MV-4-11 (cell line): ENCODE measurements at places on chromosomes 4 and X.

- no peak for DNase-seq
These were observed 1047.7 kb downstream of the C4orf33 start for GRCh38 chr4:130143656-130144055.

GRCh38 chr4:25172961-25173915, 13.0 kb upstream of the SEPSECS start:
- peak; percentile 98 for DNase-seq

GRCh38 chr4:125140966-125141495, 173.7 kb upstream of the FAT4 start:
- DNase-seq = no peak

DNA sequence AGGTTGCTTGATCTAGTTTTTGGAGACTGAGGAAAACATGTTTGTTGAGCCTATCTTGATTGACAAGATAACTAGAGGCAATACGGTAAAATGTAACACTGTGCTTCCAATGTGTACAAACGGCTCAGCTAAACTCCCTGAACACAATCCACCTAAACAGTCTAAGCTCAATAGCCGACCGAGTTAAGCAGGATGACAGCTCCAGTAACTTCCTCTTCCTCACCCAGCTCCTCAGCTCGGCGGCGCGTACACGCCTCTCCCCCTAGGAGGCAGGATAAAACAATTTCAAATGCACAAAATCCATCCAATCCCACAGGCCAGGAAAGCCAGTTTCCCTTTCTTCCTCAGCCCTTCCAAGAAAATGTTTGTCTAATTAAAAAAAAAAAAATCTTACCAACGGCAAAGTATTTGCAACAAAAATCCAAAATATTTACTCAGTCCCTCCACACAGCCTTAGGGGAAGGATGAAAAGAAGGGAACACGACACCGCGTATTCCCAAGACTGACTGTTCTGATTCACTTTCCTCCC, 1.0 kb downstream of the CNOT6L start:
- DNase-seq = peak; percentile 87

DNA sequence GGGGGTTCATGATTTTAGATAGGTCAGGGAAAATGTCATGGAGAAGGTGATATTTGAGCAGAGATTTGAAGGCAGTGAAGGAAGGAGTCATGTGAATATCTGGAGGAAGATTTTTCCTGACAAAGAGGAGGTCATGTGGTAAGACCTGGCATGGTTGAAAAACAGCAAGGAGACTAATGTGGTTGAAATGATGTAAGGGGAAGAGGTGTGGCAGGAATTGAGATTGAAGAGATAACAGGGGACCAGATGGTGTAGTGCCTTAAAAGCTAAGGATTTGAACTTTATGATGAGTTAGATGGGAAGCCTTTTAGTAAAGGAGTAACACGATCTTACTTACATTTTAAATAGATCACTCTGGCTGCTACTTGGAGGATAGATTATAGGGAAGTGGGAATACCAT, 210.9 kb downstream of the RTL9 start:
- DNase-seq = no peak

DNA sequence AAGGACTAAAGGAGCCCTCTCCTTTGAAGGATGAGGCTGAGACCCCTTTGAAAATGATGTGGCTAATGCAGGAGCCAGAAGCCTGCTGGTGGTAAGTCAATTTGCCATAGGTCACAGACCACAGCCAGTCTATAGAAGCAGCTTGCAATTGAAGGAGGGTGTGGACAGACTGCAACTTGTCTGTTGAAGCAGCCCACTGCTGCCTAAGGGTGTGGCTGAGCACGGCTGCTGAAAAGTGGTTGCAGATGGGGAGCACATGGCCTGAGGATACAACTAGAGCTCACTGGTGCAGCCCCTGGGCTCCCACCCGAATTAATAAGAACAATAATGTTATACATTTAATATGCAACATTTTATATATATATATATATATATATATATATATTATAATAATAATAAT, 11.4 kb upstream of the EXOC1L start:
- DNase-seq = no peak

DNA sequence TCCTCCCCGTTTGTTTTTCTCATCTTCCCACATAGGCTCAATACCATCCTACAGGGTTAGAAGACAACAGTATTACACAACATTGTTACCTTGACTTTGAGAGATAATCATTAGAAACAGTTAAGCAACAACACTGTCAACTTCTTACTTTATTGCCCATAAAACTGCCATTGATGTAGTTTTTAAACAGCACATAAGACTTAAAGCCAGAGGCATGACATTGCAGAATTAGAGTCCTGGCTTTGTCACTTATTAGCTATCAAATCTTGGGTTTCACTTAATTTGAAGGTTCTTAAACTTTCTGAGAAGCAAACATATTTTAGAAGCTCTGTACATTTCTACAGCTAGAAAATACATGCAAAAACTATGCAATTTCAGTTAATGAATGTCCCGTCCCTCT, 41.8 kb downstream of the EIF4E start:
- DNase-seq = no peak
